ENCODE measurements at places on chromosomes 16 and 17. TPM values are rescaled to one million over a fixed set of nuclear protein-coding genes. Genes with fewer than 3 reads are reported as not detected.

The MRM3 gene
- 38.5 TPM for total RNA-seq

The MBTPS1 gene
- total RNA-seq, result 76.9 TPM

The ST6GALNAC1 gene
- total RNA-seq, result not detected

The WNT9B gene
- total RNA-seq, result not detected

The DOC2A gene
- total RNA-seq, result 3.2 TPM

The SCO1 gene
- total RNA-seq, result 42.2 TPM

The SCNN1B gene
- 1.5 TPM for total RNA-seq

The LRRC37A gene
- 3.0 TPM for total RNA-seq

The NGFR gene
- total RNA-seq, result 60.6 TPM

The PLEKHH3 gene
- total RNA-seq, result 16.8 TPM

The FAM83G gene
- 9.6 TPM for total RNA-seq

The KRTAP4-8 gene
- total RNA-seq, result not detected

The MT1E gene
- 50.6 TPM for total RNA-seq

The C16orf92 gene
- total RNA-seq, result not detected

The ATF7IP2 gene
- total RNA-seq, result 21.9 TPM

The KRTAP3-1 gene
- not detected for total RNA-seq

The TBX2 gene
- not detected for total RNA-seq

The RAB11FIP4 gene
- total RNA-seq, result 4.1 TPM

The WFIKKN1 gene
- total RNA-seq, result 1.8 TPM

The CCDC200 gene
- total RNA-seq, result not detected

The HOXB1 gene
- not detected for total RNA-seq

The TBC1D3I gene
- 0.58 TPM for total RNA-seq

The ADORA2B gene
- 3.9 TPM for total RNA-seq

The LCMT1 gene
- 56.3 TPM for total RNA-seq

The SALL1 gene
- total RNA-seq, result 24.8 TPM

The KCNH6 gene
- total RNA-seq, result not detected

The CLEC18C gene
- total RNA-seq, result 8.9 TPM

The RHBDF2 gene
- total RNA-seq, result 20.4 TPM
